ENCODE measurements at places on chromosomes 6 and 20. TPM values are rescaled to one million over a fixed set of nuclear protein-coding genes. Genes with fewer than 3 reads are reported as not detected.

DNA sequence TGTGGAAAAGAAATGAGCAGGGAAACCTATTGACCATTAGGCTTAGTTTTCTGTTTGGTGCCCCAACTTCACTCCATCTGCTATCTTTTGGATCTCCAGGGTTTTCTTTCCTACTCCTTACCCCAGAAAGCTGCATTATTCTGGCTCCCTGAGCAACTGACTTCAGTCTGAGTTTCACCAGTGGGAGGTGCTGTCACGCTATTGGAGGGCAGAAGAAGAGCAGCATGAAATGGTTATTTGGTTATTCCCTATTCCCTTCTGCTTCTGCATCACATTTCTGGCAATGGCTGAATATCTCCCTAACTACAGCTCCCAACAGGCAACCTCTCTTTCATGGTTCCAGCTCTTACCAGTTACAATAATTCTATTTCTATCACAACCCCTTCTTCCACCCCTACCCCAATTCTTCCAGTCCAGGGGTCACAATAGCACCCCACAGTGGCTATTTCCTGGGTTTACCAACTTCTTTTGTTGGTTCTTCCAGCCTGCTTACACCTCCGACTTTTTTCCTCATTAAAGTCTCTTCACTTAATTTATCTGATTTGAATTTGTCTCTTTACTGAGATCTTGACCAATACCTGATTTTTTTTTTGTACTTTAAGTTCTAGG is 311.5 kb downstream of the PLCB1 start:
- no peak for DNase-seq

GRCh38 chr6:40328386-40328985 is 258.7 kb downstream of the LRFN2 start:
- no peak for DNase-seq

Gene VAPB
- total RNA-seq = 51.1 TPM

Gene PLCB4
- 23.4 TPM for total RNA-seq

Gene UNC5CL
- 1.6 TPM for total RNA-seq

All from sciatic nerve (tissue), 2 donors.